ENCODE measurements at places on chromosomes 4 and X. TPM values are rescaled to one million over a fixed set of nuclear protein-coding genes. Genes with fewer than 3 reads are reported as not detected.

GRCh38 chr4:2338754-2339457 lies 77.0 kb upstream of the MXD4 start:
- no peaks in the 10 kb centered on the region for H3K36me3 ChIP-seq
- H3K27me3 ChIP-seq, result no peaks in the 10 kb centered on the region
- DNase-seq, result no peak
- peaks cover 5% of the 10 kb centered on the region for H3K4me1 ChIP-seq

DNA sequence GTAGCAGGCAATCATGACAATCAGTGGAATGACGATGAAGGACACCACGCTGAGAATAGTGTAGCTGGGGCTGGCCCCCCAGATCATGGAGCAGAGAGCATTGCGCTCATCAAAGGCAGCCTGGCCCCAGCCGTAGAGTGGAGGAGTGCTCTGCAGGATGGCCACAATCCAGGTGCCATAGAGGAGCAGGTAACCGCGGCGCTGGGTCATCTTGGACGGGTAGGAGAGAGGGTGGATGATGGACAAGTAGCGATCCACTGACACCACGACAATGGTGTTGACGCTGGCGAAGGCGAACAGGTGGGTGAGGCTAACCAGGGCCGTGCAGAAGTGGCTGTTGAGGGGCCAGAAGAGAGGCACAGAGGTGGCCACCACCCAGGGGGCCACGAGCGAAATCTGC lies 2.8 kb downstream of the GPR101 start:
- H3K4me1 ChIP-seq, result peaks cover 15% of the 10 kb centered on the region
- no peaks in the 10 kb centered on the region for H3K36me3 ChIP-seq
- H3K27me3 ChIP-seq, result peaks cover 23% of the 10 kb centered on the region
- DNase-seq, result no peak
- H3K27ac ChIP-seq, result no peak overlapping the region
- no peak overlapping the region for H3K4me3 ChIP-seq

Gene IL2
- total RNA-seq, result 0.64 TPM

DNA sequence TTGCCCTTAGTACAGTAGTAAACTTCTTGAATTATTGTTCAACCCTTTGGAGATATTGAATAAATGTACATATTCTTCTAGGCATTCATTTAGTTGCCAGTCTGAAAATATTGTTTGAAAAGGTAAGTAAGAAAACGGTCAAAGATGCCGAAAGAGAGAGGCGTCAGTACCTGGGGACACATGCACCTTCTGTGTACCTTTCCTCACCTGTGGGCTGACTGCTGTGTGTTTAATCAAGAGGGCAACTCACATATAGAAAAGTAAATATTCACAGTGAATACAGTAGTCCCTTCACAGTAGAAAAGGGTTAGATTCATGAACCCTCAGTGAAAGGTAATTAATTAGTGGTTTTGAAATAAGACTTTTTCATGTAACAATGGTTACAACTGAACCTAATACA lies 6.9 kb downstream of the ANXA10 start:
- no peaks in the 10 kb centered on the region for H3K27me3 ChIP-seq
- no peak overlapping the region for H3K4me3 ChIP-seq
- no peak overlapping the region for H3K27ac ChIP-seq

DNA sequence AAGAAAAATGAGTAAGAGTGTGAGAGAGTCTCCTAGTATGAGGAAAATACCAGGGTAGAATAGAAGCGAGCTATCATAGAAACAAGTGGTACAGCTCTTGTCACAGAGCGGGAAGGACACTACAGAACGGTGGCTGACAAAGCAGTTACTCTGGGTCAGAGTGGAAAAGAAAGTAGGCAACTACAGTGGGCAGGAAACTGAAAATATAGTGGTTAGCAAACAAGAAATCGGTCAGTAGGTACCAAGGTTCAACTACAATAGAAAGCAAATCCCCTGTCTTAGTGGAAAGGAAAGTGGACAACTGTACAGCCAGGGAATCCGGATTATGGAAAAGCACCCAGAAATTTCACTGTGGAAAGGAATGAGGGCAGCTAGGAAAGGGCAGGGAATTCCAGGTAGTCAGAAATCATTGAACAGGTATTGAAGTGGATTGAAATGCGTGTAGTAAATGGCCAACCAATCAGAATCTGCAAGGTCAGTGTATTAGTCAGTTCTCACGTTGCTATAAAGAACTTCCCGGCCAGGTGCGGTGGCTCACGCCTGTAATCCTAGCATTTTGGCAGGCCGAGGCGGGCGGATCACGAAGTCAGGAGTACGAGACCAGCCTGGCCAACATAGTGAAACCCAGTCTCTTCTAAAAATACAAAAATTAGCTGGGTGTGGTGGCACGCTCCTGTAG lies 219.6 kb upstream of the DIAPH2 start:
- DNase-seq, result no peak
- no peak overlapping the region for H3K4me3 ChIP-seq
- H3K27ac ChIP-seq, result no peak overlapping the region
- H3K27me3 ChIP-seq, result no peaks in the 10 kb centered on the region
- 0 out of 2 replicates have a peak, but pooled peaks cover 3% of the 10 kb centered on the region for H3K4me1 ChIP-seq
- H3K36me3 ChIP-seq, result no peaks in the 10 kb centered on the region

Gene SMR3B
- total RNA-seq, result not detected

DNA sequence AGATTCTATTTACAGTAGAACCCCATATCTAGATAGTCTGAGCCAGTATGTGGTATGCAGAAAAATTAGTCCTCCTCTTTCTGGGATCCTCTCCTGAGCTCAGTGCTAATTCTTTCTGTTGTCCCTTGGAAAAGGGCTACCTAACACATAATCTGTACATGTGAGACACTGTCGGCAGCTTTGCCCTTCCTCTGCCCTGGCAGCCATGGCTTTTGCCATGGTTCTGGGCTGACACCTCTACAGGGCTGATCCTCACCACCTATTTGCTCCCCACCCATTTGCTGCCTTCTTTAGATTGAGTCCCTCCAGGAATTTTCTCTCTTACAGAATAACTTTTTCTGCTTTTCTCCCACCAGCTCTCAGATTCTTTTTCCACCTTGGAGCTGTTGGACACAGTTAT lies 64.7 kb upstream of the MAP9 start:
- no peak overlapping the region for H3K27ac ChIP-seq
- H3K4me3 ChIP-seq, result no peak overlapping the region
- DNase-seq, result no peak
- H3K36me3 ChIP-seq, result no peaks in the 10 kb centered on the region

DNA sequence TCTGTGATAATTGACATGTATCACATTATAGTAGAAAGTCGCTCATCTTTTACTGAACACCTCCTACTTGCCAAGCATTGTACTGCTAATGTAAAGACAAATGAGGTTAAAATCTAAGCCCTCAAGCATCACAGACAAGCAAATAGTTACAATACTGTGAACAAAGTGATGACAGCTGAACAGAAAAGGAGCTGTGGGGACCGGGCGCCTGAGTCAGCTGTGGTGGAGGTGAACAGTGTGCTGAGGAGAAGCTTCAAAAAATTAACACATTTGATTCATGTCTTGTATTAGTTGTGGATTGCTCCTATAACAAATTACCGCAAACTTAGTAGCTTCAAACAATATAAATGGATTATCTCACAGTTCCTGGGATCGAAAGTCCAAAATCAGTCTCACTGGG lies 124.3 kb downstream of the MAPK10 start:
- peaks cover 10% of the 10 kb centered on the region for H3K36me3 ChIP-seq
- no peak for DNase-seq
- H3K4me1 ChIP-seq, result peaks cover 12% of the 10 kb centered on the region

- no peak overlapping the region for H3K27ac ChIP-seq
- H3K4me1 ChIP-seq, result peaks cover 13% of the 10 kb centered on the region
- DNase-seq, result no peak
- H3K36me3 ChIP-seq, result peaks cover 24% of the 10 kb centered on the region
- no peak overlapping the region for H3K4me3 ChIP-seq
- no peaks in the 10 kb centered on the region for H3K27me3 ChIP-seq
Measured at GRCh38 chr4:123583043-123583442, 186.4 kb downstream of the SPRY1 start.
